HT1080 (cell line): ENCODE measurements at places on chromosomes 12 and 14. TPM values are rescaled to one million over a fixed set of nuclear protein-coding genes. Genes with fewer than 3 reads are reported as not detected.

- DNase-seq: no peak
Observed at GRCh38 chr14:42961509-42961908, 1354.8 kb downstream of the LRFN5 start.

The NINJ2 gene
- 0.50 and 0.63 TPM in 2 replicates for total RNA-seq

GRCh38 chr12:57190821-57191220 lies 25.8 kb upstream of the NXPH4 start:
- DNase-seq: no peak

DNA sequence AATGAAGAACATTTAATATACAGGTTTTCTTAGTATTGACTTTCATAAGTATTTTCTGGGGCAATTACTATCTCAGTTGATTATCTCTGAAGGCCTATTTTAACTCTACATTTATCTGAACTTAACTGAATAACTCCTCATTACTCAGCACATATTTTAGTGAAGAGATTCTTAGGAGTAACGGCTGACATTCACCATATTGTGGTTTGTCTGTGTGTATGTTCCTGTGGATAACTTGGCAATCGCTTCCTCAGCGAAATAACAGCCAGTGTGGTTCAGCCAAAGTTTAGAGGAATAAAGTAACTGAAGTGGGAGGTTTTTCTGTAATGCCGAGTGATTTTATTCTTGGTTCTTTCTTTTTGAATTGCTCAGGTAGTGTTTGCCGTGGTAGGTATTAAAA lies 168.0 kb downstream of the RAD51B start:
- peak; percentile 33 for DNase-seq

GRCh38 chr12:113857371-113857770 lies 108.8 kb downstream of the RBM19 start:
- no peak for DNase-seq

DNA sequence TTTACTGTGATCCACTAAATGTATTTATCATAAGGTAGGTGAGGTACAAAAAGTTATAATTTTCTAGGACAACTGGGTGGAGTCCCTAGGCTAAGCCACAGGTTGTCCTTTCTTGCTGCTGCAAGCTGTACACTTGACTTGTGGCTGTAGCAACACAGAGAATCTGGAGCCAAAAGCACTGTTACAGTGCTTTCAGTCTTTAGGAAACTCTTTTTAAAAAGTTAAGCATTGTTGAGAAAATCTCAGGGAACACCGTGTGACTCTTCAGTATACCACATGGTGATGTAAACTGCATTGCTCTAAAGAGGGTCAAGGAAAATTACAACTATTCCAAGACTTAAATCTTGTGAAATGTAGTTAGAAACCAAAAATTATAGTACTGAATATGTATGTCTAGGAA lies 11.4 kb downstream of the SLC15A5 start:
- DNase-seq: no peak

The SERPINA9 gene
- not detected in 2 replicates for total RNA-seq

DNA sequence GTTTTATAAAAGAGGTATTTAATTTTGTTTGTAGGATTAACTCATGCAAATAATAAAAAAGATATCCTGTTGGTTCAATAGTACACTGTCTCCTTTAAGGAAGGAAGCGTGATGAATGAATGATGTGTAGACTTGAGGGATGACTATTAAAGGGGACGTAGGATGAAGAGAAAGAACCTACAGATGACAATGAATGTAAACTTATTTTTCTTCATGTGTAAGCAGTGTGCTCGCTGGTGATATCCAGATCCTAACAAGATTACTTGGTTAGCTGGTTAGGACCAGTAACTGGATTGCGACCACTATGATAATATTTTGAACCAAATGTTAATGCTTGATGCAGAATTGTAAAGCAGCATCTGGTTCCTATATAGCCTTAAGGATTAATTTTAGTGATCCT lies 2.6 kb downstream of the ARF6 start:
- DNase-seq: peak; percentile 34

DNA sequence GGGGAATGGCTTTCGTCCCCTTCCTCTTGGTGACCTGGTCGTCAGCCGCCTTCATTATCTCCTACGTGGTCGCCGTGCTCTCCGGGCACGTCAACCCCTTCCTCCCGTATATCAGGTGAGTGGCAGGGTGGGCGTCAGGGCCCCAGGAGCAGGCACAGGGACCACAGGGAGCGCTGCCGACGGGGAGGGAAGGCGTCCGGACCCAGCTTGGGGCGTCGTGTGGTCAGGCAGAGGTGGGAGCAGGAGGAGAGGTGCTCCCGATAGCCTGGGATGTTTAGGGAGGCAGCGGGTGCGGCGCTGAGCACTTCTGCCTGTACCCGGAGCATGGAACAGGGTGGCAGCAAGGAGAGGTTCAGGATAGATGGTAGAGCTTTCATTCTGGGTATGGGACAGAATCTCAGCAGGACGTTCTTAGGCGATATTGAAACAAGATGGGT lies 444 bp downstream of the DRAM1 start:
- peak; percentile 37 for DNase-seq

DNA sequence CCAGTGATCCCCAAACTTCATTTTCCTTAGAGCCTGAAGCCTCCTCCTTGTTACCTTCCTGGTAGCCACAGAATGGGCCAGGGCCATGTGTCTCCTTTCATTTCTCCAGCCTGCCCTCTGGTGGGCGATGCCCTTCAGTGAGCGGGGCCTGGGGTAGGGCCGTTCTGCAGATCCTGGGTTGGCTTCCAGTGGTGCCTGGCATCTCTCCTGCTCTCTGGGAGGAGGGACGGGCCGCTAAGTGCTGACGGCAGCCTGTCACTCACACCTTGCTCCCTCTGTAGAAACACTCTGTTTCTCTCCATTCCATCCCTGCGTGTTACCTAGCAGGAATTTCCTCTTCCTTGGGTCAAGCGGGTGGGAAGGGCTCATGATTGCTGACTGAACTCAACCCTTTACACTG lies 232.1 kb downstream of the CACNA1C start:
- peak; percentile 51 for DNase-seq

- DNase-seq: no peak
Observed at GRCh38 chr12:111447571-111448265, 42.0 kb downstream of the SH2B3 start.

The TAS2R31 gene
- total RNA-seq: 0.29 and 0.40 TPM in 2 replicates

The RNASE2 gene
- total RNA-seq: not detected in 2 replicates

DNA sequence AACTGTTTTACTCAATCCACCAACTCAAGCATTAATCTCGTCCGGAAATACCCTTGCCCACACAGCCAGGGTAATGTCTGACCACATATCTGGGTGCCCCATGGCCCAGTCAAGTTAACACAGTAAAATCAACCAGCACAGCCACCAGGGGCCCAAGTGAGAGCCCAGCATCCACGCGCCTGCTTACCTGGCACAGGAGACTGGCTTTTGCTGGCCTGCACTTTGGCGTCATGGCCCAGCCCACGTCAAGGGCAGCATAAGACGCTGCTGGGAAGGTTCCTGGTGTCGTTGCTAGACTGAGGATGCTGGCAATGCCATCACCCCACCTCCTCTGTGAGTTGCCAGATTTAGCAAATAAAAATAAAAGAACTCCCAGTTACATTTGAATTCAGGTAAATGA lies 53.6 kb upstream of the BCL11B start:
- no peak for DNase-seq

- DNase-seq: peak; percentile 98
Observed at GRCh38 chr12:51393676-51394545, 2.7 kb upstream of the GALNT6 start.

- DNase-seq: peak; percentile 67
Observed at GRCh38 chr14:71588028-71588427, 344.2 kb upstream of the RGS6 start.

- DNase-seq: no peak
Observed at GRCh38 chr12:74051848-74052247, 485.8 kb upstream of the ATXN7L3B start.

GRCh38 chr14:22184830-22185168 lies 404.2 kb downstream of the DAD1 start:
- no peak for DNase-seq

DNA sequence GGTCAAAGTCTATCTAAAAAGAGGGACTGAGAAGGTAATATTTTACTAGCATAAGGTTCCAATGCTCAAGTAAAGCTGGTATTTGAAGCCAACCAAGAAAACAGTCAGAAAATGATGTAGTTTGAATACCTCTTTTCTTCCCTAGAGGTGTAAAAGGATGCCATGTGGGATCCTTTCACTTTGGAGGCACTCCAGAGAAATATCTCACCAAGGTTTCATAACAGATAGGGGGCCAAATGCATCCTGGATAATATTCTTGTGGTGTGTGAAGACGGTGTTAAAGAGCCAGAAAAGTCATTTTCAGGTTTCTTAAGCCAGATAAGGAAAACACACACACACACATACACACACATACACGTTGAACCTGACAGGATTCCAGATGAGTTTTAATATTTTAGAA lies 136.1 kb upstream of the PRKD1 start:
- no peak for DNase-seq

The LUM gene
- 0.08 TPM in 1 of 2 replicates, not detected in the other for total RNA-seq

GRCh38 chr14:102071283-102071998 lies 15.4 kb downstream of the HSP90AA1 start:
- peak; percentile 95 for DNase-seq

- no peak for DNase-seq
Observed at GRCh38 chr14:82951171-82951570, 1417.5 kb upstream of the SEL1L start.

GRCh38 chr12:108594960-108595710 lies 2.7 kb downstream of the TMEM119 start:
- DNase-seq: no peak

- DNase-seq: no peak
Observed at GRCh38 chr14:71883094-71883493, 49.1 kb upstream of the RGS6 start.

GRCh38 chr14:38775986-38776385 lies 327.0 kb downstream of the SEC23A start:
- DNase-seq: no peak

- no peak for DNase-seq
Observed at GRCh38 chr12:1966561-1967226, 37.6 kb downstream of the DCP1B start.

The PPP2R5E gene
- 11.9 and 14.4 TPM in 2 replicates for total RNA-seq

The HOXC11 gene
- not detected in 2 replicates for total RNA-seq

The SIX4 gene
- total RNA-seq: 20.7 and 31.6 TPM in 2 replicates

DNA sequence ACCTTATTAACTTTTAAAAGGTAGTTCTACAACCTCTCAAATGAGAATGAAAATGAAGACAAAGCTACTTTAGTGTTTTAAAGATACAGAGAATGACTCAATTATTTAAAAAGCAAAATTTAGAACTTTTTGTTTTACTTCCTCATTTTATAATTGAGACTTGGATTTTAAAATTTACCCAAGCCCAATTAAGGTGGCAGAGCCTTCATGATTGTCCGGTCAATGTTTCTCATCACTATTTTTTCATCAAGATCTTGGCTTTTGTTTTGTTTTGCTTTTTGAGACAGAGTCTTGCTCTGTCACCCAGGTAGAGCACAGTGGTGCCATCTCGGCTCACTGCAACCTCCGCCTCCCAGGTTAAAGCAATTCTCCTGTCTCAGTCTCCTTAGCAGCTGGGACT lies 32.7 kb downstream of the PPP4R3A start:
- DNase-seq: no peak

DNA sequence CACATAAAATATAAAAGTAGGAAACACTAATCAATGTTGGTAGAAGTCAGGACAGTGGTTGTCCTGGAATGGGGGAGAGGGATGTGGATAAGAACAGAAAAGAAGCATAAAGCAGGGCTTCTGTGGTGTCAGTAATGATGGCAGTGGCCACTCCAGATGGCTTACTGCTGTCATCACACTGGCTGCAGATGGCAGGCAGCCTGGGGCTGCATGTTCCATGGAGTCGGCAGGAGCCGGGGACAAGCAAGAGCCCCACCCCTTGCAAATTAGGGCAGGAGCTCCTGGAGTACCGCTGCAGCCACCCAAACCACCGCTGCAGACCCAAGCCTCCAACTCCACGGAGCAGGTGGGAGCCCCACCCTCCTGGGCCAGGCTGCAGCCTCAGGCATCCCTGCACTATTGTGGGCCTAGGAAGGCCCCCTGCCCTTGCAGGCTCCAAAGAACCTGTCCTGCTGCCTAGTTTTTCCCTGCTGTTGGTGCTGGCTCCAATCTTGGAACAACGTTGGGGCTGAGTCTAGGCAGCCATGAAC lies 28.8 kb upstream of the SLC5A8 start:
- no peak for DNase-seq

DNA sequence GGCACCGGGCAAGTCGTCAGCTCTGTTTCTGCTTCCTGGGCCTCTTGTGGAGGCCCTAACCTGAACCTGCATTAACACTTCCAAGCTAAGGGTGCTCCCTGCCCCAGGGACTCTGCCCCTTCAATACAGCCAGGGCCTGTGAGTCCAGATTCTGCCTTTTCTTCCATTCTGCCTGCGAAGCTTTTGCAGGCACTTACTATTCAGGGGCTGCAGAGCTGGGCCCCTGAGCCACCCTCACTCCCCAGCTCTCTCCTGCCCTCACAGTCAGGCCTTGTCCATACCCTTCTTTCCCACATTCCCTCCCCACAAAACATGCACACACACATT lies 101.1 kb downstream of the ZFP36L1 start:
- DNase-seq: no peak

DNA sequence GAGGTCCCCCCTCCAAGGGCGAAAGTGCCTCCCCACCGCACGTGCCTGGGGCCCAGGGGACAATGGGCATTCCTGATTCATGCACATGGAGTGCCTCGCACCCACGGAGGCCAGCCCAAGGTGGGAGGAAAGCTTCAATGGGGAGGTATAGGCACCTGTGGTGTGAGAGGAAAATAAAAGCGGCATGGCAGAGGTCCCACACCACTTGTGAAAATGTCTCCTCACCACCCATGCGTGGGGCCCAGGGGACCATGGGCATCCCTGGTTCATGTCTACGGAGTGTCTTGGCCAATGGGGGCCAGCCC lies 384.7 kb downstream of the ALG10 start:
- DNase-seq: no peak

DNA sequence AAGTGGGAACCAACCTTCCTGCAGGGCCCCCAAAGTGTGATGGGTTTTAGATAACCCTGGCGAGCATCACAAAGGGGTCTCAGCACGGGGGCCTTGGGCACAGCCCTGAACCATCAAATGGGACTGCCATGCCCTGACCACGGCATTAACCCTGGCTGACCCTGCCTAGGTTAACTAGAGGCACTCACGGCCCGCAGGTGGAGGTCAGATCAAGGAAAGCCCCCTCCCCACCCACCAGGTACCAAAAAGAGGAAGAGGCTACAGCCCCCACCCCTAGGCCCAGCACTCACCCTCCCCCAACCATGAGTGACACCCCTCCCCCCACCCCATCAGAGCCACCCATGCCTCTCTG lies 42.5 kb downstream of the CCNK start:
- DNase-seq: no peak

The KRT83 gene
- total RNA-seq: 0.05 and 0.17 TPM in 2 replicates

DNA sequence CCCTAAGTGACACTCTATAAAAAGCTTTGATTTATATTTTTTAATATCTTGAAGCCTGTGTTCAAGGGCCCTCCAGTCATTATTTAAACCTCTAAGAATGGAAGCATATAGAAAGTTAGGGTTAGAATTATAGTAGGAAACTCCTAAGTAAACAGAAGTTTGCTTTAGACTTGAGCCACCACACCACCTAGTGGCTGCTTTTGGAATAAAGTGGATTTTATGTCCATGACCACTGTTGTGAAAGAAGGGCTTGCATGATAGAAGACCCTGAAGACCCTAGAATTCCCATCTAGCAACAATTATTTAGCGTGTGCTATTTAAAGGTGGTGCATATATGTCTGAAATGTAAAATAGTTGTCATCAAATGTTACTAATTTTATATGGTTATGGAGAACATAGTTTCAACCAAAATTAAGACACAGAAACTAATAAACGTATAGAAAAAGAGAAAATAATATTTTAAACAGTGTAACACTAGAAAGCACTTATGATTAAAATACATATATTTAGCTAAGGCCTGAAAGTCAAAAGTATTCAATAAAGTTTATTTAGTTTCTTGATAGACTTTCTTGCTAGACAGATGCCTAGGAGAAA lies 21.3 kb downstream of the LRRIQ1 start:
- DNase-seq: peak; percentile 21
